ENCODE measurements at places on chromosomes 16 and 17.

- DNase-seq, result peak; percentile 97
Measured at GRCh38 chr16:67115639-67116038, 5.9 kb downstream of the PHAF1 start.

GRCh38 chr16:11498683-11499082, 88.0 kb downstream of the LITAF start:
- DNase-seq, result no peak

DNA sequence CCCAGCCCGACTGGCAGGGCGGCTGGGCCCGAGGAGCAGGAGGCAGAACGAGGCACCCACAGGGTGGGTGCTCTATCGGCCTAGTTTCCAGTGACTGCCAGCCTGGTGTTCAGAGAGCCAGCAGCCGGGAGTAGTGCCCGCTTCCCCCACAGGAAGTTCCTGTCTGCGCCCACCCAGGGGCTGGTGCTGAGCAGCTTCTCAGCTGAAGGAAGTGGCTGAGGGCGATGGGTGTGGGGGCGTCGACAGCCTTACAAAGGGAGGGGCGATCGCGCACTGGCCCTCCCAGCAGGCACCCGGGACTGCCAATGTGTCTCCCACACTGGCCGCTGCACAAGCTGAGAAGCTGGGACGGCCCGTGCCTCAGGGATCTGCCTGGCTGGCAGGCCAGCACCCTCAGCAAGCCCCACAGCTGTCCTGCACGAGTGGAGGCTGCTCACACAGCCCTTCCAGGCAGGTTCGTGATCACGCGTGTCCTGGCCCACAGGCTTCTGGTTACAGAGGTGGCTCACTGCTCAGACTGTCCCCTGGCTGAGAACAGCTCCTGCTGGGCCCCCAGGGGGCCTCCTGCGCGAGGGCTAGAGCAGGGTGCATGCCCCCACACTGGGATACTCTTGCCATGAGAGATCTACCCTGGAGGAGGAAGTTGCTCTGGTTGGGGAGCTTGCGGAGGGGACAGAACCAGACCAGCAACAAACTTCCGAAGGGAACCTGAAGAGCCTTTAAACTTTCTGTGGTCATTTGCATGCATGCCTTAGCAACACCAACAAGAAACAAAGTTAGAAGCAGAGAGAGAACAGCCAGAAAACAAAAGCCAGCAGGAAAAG, 2.5 kb downstream of the RNF166 start:
- no peak for DNase-seq

DNA sequence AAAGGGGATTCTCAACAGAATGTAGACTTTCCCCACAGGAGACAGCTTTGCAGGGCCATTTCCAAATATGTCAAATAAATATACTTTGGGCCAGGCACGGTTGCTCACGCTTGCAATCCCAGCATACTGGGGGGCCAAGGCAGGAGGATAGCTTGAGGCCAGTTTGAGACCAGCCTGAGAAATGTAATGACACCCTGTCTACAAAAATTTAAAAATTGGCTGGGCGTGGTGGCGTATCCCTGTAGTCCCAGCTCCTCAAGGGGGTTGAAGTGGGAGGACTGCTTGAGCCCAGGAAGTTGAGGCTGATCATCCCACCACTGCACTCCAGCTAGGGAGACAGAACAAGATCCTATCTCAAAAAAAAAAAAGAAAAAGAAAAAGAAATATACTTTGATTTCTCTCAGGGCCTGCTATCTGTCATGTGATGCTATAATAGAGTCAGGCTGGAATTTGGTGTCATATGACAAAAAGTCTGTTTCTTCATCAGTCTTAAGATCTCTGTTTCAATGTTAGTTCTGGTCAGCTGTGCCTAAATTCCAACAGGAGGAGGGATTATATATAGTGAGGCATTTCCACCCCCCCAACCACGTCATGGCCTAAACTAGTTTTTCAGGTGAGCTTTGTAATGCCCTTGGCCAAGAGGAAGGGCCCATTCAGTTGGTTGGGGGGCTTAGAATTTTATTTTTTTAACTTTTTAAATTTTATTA, 4.3 kb upstream of the ZDHHC7 start:
- DNase-seq, result no peak

GRCh38 chr17:18921485-18921884, 30.5 kb upstream of the SLC5A10 start:
- DNase-seq, result no peak

DNA sequence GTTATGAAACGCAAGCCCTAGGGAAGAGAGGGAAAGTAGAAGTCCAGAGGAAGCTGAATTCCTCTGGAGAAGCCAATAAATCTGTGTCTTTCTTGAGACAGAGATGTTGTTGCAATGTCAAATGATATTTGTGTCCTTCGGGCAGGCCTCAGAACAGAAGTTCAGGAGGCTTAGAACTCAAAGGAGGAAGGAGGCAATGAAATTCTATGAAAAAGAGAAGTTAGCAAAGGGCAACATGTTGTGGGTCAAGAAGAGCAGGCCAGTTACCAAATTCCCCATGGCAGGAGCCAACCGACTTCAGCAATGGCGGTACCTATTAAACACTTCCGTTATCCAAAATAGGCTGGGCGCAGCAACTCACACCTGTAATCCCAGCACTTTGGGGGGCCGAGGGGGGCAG, 109.0 kb upstream of the DHX40 start:
- no peak for DNase-seq

GRCh38 chr17:51733166-51733565, 425.3 kb downstream of the CA10 start:
- no peak for DNase-seq

DNA sequence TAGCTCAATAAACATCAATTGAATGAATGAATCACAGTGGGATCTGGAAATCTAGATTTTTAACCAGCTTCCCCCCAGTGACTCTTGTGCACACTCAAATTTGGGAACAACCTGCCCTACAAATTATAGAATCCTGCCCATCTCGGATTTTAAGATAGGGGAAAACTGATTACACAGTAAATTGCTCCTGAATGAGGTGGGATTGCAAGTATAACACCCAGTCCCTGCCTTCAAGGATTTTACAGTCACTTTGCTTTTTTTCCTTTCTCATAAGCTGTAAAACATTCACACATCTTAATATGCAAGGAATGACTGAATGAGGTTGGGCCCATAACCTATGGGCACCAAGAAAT, 48.5 kb downstream of the TEKT5 start:
- DNase-seq, result no peak

GRCh38 chr17:1447052-1447451, 9.0 kb downstream of the CRK start:
- no peak for DNase-seq

DNA sequence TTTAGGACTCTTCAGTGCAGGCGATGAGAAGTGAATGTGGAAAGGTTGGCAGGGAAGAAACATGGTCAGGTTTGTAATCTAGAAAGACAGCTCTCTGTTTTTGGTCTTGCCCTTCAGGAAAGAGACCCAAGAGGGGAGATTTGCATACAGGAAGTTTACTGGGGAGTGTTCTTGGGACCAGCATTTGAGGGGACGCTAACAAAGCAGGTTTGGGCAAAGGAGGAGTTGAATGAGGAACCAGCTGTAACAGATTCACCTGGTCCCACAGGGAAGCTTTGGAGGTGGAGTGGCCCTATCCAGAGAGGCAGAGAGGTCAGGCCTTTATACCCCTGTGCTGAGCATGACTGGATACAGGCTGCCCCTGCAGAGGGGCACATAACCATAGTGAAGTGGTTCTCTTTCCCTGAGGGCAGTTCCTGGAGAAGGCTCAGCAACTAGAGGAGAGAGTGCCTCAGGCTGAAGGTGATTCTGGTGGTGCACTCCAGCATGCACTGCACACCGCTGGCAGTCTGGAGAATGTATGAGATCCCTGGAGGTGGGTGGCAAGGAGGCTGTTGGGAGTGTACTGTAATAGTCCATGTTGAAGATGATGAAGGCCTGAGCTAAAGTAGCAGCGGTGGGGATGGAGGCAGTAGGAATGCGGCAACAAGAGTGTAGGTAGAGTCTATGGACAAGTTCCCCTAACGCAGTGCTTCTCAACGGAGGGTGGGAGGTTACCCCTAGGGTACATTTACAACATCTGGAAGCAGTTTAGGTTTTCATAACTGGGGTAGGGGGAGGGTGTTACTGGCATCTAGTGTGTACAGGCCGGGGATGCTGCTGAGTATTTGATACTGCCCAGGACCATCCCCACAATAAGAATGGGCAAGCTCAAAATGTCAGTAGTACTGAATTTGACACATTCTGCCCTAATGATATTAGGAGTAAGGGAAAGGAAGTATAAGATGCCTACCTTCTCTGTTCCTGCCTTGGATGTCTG, 37.2 kb downstream of the MAP2K6 start:
- no peak for DNase-seq

GRCh38 chr17:49878931-49879904, 31.3 kb upstream of the TAC4 start:
- DNase-seq, result no peak

- DNase-seq, result no peak
Measured at GRCh38 chr17:79156463-79157095, 82.0 kb downstream of the ENGASE start.

DNA sequence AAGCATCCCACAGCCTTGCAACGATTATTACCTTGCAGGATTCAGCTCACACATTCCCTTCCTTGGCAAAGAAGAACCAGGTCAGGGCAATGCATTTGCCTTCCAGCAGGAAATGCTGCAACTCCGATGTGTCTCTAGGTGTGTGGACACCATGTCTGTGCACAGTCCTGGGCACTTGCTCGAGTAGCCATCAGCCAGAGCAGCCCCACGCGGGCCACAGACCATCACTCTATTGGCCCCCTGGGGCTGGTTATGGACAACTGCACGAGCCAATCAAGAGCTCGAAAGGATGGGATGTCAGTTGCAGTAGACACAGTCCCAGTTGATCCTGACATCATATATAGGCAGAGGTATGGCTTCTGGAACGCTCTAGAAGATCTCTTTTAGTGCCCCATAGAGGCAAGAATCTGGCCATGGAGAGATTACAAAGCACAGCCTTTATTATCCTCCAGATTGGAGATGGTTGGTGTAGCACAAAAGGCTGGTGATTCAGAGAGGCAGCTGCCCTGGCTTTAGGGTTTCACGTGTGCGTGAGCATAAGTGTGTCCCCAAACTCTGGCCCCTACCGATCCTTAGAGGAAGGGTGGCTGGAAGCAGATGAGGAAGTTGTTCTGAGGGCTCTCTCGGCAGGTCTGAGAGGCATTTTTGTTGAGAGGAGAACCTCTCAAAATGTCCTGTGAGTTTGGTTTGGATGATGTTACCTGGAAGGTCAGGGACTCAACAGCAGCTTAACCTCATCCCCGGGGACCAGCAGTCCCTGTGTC, 403.8 kb downstream of the SEC14L1 start:
- no peak for DNase-seq

Measured in H54 (cell line).